Astrocyte of the spinal cord (primary cell): ENCODE measurements at places on chromosomes 1 and 21.

- peak; percentile 42 for DNase-seq
Observed at GRCh38 chr1:43522776-43523480, 7.8 kb upstream of the PTPRF start.

DNA sequence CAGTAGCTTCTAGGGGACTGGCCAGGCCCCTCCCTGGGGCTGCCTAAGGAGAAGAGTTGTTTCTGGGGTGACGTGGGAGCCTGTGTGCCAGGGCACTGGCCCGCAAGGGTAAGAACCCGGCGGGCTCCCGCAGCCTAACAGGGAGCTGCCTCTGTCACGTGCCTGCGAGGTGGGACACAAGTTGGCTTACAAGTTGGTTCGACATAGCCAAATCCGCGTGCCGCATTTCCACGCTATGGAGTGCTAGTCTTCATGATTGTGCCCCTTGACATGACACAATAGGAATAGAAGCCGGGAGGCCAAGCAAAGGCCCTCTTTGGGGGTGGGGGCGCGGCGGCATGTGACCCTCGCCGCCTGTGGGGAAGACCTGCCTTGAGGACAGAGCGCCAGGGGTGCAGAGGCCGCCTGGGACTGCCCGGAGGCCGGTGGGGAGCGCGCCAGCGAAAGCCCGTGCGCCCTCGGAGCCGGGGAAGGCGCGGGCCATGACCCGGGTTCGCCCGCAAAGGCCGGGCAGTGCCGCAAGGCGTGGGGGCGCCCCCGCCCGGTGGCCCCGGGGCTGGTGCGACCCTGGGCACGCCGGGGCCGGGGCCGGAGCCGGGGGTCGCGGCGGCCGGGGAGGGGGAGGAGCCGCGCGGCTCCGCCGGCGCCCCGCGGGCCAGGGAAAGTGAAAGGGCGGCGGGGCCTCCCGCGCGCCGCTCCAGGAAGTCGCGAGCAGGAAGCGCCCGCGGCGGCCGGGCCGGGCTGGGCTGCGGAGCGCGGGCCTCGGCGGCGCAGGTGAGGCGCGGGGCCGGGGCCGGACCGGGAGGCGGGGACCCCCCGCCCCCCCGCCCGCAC lies at the start of gene SLC37A1:
SLC37A1 (plus strand) TSS at position 702 of the 834 bp plus-strand sequence. CDS start 4,603 bp downstream, outside the sequence.
- no peak for DNase-seq

- DNase-seq = no peak
Observed at GRCh38 chr1:69272684-69273083, 295.0 kb upstream of the LRRC7 start.

DNA sequence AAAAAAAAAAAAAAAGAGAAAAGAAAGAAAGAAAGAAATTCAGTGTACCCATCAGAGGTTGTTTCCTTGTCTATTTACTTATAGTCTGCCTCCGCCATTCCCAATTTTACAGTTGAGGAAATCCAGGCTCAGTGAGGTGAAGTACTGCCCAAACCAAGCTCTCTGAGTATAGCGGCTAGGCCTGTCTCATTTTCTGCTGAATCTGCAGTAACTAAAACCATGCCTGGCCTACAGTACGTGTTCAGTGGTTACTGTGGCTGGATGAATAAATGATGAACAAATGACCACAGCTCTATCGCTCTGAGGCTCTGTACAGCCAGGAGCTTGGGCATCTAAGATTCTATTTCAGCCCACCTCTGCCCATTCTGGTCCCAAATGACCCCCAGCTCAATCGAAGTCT lies 24.3 kb downstream of the RAP1GAP start:
- DNase-seq = no peak

GRCh38 chr1:28233264-28233606 lies 406 bp upstream of the DNAJC8 start:
- no peak for DNase-seq

GRCh38 chr1:81554534-81554933 lies 246.2 kb upstream of the ADGRL2 start:
- no peak for DNase-seq

DNA sequence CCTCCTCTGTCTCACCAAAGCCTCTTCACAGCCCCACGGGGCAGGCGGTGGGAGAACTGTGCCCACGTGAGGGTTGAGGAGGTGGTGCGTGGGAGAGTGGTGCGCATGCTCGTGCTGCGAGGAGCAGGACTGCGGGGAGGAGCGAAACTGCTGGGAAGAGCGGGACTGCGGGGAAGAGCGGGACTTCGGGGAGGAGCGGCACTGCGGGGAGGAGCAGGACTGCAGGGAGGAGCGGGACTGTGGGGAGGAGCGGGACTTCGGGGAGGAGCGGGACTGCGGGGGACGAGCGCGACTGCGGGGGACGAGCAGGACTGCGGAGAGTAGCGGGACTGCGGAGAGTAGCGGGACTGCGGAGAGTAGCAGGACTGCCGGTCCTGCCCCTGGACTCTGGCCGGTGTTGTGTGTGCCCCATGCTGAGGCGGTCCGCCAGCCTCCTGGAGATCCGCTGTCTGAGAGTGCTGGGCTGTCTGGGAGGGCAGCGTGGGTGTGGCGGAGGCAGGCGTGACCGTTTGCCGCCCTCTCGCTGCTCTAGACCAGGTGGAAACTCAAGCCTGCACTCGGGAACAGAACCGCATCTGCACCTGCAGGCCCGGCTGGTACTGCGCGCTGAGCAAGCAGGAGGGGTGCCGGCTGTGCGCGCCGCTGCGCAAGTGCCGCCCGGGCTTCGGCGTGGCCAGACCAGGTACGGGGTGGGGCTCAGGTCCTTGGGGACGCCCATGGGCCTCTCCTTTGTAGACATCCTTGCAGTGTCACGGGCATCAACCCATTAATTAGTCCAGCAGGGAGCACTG lies 24.6 kb downstream of the TNFRSF1B start:
- no peak for DNase-seq

GRCh38 chr1:22853651-22854185 lies 118.9 kb downstream of the LACTBL1 start:
- no peak for DNase-seq

GRCh38 chr1:167964646-167965045 lies 27.8 kb upstream of the MPC2 start:
- no peak for DNase-seq

GRCh38 chr1:209560952-209561351 lies 22.6 kb upstream of the CAMK1G start:
- DNase-seq = no peak

- DNase-seq = no peak
Observed at GRCh38 chr1:89312572-89312971, 39.9 kb upstream of the GBP5 start.

DNA sequence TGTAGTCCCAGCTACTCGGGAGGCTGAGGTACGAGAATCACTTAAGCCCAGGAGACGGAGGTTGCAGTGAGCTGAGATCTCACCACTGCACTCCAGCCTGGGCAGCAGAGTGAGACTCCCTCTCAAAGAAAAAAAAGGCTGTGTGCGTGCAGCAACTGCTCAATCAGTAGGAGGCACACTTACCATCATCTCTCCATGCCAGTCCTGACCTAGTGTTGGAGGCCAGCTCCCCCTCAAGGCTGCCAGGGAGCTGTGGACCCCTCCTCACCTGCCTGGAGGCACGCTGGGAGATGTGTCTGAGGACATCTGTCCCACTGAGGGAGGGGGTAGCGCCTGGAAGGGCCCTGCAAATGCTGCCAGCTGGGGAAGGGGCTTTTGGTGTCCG lies 11.9 kb downstream of the RPS6KA1 start:
- DNase-seq = no peak

DNA sequence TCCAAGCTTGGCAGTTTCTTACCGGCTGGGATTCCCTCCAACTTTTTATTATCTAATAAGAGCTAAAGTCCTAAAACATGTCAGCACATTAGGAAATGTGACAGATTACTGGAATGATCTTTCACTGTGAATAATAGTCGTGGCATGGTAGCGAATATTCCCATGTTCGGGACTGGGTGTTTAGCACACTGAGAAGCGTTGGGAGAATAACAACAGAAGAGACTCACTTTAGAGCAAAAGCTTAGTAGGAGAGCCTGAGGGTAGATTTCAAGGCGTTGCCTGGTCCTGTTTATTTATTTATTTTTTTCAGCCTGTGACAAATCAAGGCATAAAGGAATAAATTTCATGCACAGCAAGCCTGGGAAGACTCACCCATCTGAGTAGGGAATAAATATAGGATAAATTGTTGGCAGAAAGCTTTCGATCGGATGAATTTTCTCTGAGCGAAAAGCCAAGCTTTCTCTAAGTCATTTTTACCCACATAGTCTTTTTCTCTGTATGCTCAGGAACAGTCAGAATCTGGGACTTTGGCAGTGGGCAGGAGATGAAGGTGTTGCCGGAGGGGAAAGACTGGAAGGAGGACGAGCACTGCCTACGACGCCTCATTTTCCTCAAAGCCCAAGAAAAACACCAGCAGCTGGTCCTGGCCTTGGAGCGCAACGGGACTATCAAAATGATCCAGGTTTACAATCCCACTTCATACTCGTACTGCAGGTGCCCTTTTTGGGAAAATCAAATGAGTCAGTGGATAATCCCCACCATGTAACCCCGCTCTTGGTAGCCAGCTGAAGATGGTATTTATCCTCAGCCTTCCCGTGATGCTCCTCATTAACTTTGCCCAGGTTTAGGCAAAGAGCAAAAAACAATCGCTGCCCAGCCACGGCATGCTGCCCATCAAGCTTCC lies 97.2 kb downstream of the WDR64 start:
- DNase-seq = peak; percentile 3

DNA sequence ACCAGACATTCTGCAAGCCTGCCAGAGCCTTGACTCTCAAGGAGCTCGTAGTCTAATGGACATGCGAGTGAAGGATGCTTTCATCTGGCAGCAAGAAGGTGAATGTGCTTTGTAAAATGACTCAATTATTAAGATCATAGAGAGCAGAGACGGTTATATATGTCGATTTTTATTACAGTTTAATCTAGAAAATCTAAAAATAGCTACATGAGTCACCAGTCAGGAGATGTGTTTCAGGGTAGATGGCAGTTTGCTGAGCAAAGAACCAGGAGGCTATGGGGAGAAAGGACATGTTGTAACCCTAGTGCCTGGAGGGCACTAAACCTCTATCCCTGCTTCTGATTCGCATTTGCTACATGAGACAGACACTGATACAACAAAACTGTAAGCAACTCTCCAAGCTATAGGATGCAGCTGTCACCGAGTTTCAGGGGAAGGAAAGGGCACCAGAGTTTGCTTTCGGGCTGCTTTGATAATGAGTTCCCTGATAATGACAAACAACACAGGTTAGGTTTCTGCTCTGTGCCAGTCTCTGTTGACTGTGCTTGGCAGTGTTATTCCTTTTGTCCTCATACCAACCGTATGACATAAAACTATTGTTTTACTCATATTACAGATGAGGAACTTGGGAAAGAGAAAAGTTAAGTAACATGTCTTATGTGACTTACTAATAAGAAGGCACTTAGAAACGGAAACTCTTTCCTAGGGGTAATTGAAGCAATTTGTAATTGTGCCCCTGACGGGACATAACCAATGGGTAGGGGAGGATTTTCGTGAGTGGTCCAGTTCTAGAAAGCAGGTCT lies 43.2 kb downstream of the C1orf198 start:
- peak; percentile 65 for DNase-seq

DNA sequence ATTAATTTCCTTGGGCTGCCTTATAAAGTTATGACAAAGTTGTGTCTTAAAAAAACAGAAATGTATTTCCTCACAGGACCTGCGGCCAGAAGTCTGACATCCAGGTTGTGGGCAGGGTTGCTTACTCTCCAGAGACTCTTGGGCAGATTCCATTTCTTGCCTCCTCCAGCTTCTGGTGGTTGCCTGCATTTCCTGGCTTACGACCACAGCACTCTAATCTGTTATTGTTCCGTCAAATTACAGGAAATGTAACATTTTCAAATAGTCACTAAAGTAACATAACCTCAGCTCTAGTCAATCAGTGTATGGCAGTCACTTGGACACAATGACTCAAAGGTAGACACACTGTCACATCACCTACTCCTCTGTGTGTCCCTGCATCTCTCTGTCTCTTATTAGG lies 226.8 kb downstream of the DNAH14 start:
- DNase-seq = peak; percentile 72

DNA sequence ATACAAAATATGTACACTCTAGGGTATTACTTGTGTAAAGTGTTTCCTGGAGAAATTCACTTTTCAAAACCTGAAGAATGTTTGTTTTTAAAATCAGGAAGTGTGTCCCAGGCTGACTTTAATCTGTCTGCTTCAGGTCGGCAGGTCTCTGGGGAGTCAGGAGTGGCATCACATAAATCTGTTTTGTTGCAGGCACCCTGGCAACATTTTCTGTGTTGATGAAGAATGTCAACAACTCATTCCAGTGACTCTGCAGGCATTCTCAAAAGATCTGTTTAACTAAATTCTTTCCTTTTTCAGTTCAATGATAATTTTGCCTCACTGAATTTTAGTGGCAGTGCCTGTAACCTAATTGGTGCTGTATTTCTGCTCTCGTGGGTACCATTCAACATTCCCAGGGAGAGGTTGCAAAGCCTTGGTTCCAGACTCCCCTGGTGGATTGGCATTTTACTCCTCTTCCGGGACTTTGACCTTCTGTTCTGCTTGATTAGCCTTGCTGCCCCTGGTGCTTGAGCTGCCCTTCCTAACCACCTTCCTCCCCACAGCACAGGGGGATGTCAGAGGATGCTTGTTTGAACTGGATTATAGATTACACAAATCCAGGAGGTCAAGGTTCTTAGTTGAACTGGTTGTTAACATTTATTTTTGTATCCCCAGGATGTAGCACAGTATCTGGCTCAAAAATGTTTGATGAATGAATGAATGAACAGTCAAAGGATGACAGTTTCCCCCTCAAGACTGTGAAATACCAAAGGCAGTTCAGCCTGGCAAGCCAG lies 55.4 kb upstream of the LPGAT1 start:
- DNase-seq = no peak

DNA sequence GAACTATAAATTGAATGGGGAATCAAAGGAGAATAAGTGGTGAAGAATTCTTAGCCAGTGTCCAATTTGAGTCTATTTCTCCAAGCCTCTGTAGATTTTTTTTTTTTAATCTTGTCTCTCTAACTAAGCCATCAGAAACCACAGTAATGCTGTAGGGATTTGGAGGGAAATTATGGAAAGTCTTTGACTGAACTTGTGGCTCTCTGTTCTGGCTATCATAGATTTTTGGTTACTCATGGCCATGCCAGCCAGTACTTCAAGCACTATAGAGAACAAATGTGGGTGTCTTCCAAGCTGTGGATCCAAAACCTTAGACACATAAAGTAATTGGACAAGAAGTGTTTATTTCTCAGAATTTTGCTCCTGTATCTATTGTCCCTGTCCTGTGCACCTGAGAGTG lies 147.9 kb downstream of the LRRC40 start:
- peak; percentile 20 for DNase-seq

DNA sequence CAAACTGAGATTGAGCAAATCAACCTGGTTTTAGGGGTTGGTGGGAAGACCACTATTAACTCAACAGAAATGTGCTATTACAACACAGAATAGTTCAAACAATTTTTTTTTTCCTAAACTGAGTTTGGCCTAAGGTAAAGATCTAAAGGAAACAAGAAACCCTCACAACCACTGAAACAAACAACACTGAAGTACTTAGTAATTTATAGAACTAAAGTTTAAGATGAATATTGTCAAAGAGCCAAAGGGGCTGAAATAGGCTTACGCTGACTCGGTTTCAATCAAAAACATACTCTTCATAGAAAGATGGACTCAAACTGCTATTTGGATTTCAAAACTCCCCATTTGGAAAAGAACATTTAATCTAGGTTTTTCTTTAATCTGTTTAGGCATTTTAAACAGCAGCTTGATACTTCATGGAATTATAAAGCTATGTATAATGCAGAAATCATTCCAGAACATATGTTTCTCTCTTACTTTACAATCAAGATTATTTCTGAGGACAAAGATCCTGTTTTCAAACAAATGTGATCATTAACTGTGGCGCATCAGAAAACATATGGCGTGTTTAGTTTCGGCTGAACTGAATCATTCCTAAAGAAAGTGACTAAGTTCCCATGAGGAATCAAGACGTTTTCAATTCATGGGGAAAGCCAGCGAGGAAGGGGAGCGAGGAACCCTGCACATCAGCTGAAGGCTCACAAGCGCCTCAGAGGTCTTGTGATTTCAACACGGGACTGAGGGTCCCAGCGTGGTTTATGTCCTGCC lies 62.7 kb downstream of the SYT6 start:
- no peak for DNase-seq
